Calu3 (cell line): ENCODE measurements at places on chromosomes 3 and 15. TPM values are rescaled to one million over a fixed set of nuclear protein-coding genes. Genes with fewer than 3 reads are reported as not detected.

Gene CCDC39
- total RNA-seq = not detected in 2 replicates

Gene SLC28A1
- total RNA-seq = 0.17 and 0.37 TPM in 2 replicates

Gene BLM
- total RNA-seq = 26.7 and 31.8 TPM in 2 replicates

Gene MEIS2
- total RNA-seq = 23.1 and 24.5 TPM in 2 replicates

Gene GLDN
- total RNA-seq = not detected in 2 replicates

Gene LYZL4
- total RNA-seq = not detected in 2 replicates

Gene SEC22C
- total RNA-seq = 32.1 and 42.3 TPM in 2 replicates

Gene GOLGA8S
- 0.09 TPM in 1 of 2 replicates, not detected in the other for total RNA-seq

DNA sequence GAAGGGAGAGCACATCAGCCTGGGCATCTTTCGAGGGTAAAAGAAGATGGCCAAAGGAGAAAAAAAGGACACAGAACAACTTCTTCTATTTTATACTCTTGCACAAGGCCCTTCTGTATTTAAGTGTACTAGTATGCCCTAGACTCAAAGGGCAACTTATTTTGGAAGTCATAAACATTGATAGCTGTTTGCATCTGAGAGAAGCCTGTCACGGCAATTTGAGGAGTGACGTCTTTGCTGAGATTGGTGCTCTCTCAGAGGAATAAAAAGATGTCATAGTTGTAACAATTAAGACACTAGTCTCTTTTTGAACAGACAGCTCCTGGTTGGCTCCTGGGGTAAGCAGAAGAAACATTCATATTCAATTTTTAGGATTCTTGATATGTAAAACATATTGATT is 260.4 kb upstream of the TTC14 start:
- DNase-seq = no peak

- DNase-seq = no peak
Observed at GRCh38 chr15:90394074-90394473, 6.0 kb downstream of the IQGAP1 start.

GRCh38 chr3:8805774-8806173 is 36.4 kb upstream of the OXTR start:
- no peak for DNase-seq

GRCh38 chr3:8678751-8679150 is 34.2 kb upstream of the SSUH2 start:
- no peak for DNase-seq

- no peak for DNase-seq
Observed at GRCh38 chr15:101614001-101614585, 38.1 kb downstream of the TM2D3 start.

DNA sequence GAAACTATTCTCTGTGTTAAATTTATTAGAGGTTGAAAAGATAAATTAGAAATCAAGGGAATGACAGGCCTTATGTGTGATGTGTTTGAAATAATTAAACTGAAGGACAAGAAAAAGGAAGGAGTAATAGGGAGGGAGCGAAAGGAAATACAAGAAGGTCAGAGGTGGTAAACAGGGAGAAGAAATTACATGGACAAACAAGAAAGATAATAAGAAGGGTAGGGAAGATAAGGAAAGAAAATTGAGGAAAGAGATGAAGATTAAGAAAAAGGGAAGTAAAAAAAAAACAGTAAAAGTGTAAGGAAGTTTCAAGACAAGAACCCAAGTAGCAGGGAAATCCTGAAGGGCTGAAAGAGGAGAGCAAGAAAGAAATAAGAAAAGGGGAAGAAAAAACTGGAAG is 26.2 kb upstream of the ANXA2 start:
- DNase-seq = no peak

DNA sequence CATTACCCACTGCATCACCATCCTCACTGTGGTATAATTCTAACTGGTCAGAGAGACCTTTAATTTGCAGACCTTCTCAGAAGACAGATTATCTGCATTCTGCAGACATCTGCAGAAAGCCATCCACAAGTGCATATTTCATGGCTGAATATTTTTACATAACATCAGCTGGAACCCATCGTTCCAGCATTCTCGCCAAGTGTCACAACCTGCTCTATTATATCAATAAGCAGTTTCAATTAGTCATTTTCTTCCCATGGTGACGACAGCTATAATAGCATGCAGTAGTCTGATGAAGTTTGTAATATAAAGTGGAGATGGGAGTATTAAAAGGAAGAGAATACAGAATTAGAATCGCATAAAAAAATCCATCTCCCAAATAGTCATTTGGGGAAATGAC is 334.7 kb downstream of the FHIT start:
- DNase-seq = no peak

DNA sequence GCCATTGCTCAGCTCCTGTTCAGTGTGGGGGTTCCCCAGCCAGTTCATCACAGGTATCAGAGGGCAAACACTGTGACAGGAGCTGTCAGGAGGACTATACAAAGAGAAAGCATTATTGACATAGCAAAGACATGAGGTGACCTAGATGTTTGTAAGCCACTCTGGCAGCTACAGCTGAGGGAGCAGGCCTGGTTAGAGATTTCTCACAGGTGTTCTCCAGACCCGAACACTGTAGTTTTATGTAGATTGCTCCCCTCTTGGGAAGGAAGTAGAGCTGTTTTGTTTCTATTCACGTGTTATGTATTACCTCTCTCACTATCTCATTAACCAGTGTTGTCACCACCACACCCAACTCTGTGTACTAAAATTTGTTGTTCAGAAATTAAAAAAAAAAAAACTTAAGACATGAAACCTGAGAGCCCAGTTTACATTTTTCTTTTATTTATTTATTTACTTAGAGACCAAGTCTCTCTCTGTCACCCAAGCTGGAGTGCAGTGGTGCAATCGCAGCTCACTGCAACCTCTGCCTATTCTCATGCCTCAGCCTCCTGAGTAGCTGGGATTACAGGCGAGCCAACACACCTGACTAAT is 123.7 kb downstream of the RBPMS2 start:
- DNase-seq = no peak

DNA sequence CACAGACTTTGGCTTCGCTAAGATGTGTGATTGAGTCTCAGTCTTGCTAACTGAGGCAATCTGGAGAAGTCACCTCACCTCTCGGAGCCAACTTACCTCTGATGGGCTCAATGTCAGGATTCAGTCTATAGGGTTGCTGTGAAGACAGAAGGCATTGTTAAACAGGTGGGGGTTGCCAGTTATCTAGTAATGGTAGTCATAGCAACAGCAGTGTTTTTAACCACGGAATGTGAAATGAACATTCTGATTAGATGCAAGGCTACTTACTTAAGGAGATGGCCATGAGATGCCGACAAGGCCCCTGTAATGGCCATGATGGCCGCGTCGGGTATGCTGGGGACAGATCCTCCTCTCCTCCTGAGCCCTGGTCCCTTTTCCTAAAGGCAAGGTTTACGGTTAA is 243.1 kb downstream of the GABRG3 start:
- DNase-seq = no peak

- no peak for DNase-seq
Observed at GRCh38 chr15:77901251-77901881, 176.1 kb downstream of the TBC1D2B start.

GRCh38 chr3:155495387-155495786 is 201.9 kb upstream of the STRIT1 start:
- no peak for DNase-seq

- no peak for DNase-seq
Observed at GRCh38 chr3:119403201-119403600, 60.2 kb downstream of the TMEM39A start.

DNA sequence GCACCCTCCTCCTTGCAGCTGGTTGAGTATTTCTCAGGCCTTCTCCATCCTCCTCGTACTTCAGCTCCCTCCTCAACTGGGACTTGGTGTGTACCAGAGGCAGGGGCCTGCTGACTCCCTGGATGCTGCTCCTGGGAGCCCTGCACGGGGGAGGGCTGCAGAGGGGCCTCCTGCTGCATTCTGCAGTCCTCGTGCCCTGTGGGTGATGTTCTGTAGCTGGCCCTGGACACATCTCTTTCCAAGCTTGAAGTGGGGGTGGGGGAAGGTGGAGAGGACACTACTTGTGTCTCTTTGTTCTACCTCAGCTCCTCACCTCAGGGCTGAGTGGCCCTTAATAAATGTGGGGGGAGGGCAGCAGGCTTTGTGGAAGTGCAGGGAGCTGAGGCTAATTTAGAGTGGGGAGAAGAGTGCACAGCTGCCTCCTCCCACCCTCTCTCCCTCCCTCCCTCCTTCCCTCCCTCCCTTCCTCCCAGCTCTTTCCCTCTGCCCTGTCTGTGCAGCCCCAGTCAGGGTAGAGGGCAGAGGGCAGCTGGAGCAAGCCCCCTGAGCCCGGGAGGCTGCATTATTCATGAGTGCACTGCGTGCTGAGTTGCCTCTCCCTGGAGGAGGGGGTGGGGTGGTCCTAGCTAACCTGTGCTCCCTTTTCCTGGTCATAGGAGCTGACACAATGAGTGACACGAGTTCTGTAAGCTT is 3.7 kb upstream of the GRM2 start:
- no peak for DNase-seq

GRCh38 chr3:130963878-130964277 is 62.7 kb downstream of the ASTE1 start:
- peak; percentile 72 for DNase-seq

GRCh38 chr3:123833398-123833785 is 50.7 kb downstream of the MYLK start:
- no peak for DNase-seq

DNA sequence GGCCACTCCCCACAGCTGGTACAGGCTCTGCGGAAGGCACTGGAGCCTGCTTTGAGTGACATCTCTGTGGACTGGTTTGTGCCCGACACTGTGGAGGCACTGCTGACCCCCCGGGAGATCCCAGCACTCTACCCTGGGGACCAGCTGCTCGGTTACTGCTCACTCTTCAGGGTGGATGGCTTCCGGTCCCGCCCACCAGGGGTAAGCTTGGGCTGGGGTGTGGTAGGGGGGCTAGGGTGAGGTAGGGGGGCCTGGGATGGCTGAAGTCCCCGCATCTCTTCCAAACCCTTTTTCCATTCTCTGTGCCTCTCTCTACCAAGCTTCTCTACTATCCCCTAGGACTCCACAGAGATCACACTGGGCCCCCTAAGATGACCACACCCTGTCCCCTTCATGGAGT is 7.8 kb downstream of the VWA5B2 start:
- no peak for DNase-seq

DNA sequence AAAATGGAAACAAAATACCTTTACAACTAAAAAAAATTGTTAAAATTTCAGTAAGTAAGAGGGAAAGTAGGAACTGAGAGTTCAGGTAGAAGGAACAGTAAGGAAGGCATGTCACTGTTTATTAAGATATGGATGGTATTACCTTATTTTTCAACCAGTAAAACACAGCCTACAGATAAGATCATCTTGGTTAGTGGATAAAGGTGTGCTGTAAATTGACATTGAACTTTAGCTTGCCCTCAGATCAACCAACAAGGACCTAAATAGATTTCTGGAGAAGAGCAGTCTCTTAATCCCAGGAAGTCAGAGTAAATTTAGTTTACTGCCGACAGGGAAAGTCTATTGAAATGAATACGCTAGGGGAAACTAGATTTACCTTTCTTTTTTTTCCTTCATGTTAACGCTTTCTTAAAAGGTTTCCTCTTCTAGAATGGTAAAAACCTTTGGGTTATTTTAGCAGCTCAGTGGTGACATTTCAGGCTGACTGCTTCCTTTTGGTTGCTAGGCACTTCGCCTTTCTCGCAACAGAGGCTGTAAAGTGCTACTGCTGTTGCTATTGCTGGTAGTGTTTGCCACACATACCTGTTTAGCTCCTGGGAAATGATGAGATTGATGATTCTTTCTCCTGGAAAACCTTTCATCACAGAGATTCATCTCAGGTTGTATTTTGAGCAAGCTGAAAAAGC is 12.9 kb downstream of the DZIP3 start:
- no peak for DNase-seq

GRCh38 chr3:125051715-125052581 is 3.8 kb downstream of the HEG1 start:
- no peak for DNase-seq

GRCh38 chr3:80734483-80734882 is 966.7 kb upstream of the ROBO1 start:
- no peak for DNase-seq

DNA sequence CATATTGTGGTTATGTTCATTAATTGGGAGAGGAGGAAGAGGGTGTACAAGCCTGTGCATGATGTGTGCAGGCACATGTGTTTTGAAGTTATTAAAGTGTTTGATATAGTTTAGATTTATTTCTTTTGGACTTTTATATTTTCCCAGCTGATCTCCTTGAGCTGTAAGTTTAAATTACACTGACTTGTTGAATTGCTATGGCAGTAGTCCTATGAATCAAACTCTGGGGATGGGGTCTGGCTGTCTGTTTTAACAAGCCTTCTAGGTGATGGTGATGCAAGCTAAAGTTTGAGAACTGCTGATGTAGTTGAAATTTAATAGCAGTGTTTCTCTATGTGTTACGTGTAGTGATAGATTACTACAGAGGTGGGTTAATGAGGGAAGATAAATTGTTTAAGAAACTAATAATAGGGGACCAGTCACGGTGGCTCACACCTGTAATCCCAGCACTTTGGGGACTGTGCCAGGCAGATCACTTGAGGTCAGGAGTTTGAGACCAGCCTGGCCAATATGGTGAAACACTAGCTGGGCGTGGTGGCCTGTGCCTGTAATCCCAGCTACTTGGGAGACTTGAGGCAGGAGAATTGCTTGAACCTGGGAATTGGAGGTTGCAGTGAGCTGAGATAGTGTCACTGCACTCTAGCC is 7.0 kb downstream of the ARIH1 start:
- DNase-seq = no peak

DNA sequence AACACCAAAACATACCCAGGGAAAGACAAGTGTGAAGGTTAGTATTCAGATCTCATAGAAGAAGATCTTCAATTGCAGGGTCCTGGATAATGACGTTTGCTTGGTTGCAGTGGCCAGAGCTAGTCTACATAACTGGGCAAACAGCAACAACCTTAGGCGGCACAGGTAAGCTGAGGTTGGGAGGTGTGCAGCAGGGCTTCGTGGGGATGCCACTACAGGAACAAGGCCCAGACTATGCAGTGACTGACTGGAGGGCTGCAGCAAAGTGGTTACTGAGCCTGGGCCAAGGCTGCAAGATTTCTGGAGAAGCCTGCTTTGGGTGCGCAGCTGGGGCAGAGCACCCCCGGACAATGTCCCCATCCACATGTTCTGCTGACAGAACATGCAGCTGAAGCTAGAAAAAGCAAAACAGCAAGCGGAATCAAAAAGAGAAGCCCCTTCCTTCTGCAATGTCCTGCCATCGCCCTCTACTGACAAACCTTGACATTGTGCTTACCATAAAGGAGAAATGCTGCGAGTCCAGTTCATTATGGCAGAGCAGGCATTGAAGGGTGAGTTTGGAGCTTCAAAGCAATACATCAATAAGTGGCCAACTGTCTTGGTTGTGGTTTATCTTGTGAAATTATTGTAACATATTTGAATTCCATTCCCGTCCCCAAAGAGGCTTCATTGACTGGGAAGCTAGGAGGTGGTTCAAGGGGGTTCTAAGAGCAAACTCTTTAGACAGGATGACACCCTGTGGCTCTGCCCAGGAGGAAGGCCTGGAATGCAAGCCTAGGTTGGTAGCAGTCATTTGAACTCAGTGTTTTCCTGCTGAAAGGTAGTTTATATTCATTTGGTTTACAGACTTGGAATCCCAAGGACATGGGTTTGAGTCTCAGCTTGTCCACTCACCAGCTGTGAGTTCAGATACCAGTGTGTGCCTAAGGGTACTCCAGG is 217.0 kb downstream of the PDCD6IP start:
- no peak for DNase-seq
